Stimulated activated CD4-positive, alpha-beta T cell treated with anti-CD3 and anti-CD28 coated beads, Interleukin-1b, Interleukin-23, amount 100 ng/mL, for 24 hours (primary cell): ENCODE measurements at places on chromosomes 7 and 10.

DNA sequence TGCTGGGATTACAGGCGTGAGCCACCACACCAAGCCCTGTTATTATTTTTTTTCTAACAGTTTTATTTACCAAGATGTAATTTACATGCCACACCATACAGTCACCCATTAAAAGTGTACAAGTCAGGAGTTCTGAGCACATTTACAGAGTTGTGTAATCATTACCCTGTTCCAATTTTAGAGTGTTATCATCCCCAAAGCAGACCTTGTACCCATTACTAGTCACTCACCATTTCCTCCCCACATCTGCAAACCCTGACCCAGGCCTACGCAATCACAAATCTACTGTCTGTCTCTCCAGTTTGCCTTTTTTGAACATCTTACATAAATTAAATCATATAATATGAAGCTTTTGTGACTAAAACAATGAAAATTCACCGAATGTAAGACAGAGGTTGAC is 402.9 kb upstream of the FOXK1 start:
- no peak for DNase-seq

DNA sequence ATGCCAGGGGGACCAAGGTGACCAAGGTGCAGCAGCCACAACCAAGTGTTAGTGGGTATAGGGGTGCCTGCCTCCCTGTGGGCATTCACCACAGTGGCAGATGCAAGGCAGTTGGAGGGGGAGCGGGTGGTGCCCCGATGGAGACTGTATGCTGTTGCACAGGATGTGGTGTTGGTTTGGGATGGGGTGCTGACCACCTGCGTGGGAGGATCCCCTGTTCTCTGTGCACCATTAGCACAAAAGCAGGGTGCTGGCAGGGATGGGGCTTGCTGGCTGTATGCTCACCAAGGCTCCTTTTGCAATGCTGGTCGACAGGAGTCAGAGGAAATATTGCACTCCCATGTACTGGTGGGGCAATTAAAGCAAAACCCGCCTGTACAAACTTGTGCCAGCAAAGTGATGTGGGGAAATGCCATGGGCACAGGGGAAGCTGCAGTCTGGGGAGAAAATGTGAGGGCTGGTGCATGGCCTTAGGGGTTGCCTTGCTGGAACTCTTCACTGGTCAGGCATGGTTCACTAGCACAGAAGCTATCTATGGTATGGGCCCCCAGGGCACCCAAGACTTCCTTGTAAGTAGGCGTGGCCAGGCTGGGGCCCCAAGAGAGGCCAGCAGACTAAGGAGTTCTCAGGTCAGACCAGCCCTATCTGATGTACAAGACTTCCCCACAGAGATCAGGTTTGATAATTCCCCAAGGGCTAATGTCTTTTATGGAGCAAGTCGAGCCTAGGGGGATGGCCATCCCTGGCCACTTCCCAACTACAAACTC is 51.9 kb upstream of the GNAT3 start:
- no peak for DNase-seq

- DNase-seq = no peak
These were observed 145.4 kb downstream of the NEURL1 start for GRCh38 chr10:103638948-103639347.

DNA sequence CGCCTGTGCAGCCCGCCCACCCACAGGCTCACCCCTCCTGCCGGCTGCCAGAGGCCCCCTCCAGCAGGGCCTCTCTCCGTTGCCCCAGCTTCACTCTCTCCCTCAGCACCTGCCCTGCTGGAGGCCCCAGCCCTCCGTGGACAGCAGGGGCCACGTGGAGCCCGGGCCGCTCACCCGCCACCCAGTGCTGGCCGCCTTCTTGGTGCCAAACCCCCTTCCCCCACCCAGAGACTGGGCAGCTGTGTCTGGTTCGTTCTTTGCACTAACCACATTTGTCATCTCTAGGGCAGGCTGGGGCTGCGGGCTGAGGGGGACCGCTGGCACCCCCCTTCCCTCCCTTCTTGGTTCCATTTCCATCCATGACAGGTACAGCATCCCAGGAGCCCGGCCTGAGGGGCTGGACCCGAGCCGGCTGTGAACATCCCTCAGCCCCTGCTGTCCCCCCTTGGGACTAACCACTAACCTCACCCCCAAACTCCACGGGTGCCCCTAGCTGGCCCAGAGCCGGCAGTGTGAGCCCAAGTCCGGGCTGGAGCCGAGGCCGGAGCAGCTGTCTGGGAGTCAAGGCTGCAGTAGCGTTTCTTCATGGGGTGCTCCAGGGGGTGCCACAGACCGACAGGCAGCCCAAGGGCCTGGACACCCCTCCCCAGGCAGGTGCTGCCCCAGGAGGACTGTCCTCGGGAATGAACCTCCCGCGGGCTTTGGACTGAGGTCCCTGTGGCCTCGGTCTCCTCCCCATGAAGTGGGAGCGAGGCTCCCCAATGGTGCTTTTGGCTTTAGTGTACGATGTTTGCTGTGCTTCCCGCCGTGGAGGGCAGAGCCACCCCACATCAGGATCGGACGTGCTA is 25.5 kb upstream of the AMZ1 start:
- DNase-seq = no peak

DNA sequence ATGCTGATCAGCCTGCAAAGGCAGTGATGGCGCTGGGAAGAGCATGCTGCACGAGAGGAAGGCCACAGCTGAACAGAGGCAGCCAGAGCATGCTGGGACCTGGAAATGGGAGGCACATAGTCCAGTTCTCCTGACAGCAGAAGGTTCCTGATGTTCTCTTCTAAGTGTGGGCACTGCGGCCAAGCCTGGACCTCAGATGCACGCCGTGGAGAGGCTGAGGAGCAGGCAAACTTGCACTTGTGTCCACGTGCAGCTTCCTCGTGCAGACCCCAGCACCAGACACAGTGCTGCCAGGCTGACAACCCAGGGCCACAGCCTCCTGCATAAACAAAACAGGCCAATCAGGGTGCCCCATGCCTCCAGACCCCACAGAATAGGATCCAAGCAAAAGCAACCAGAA is 93.5 kb upstream of the LANCL2 start:
- no peak for DNase-seq

GRCh38 chr10:29878492-29878891 is 180.9 kb downstream of the JCAD start:
- no peak for DNase-seq

DNA sequence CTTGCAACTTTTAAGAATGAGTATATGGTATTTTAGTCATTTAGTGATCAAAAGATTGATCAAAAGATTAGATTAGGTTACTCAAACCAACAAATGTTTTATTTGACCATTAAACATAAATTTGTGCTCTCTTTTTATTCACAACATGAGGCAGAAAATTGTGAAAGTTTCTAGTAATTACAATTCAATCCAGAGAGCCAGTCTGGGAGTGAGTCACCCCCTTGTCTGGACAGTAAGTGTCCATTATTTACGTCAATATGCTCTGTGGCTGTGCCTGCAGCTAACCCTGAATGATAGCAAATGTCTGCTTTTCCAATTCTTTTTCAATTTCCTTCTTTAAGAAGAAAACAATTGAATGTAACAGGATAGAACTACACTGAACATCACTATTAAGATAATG is 27.9 kb downstream of the GNG11 start:
- no peak for DNase-seq
